ENCODE measurements at places on chromosomes 4 and X.
A peak's percentile ranks its signal among the peaks of the same experiment; 100 is the strongest.

DNA sequence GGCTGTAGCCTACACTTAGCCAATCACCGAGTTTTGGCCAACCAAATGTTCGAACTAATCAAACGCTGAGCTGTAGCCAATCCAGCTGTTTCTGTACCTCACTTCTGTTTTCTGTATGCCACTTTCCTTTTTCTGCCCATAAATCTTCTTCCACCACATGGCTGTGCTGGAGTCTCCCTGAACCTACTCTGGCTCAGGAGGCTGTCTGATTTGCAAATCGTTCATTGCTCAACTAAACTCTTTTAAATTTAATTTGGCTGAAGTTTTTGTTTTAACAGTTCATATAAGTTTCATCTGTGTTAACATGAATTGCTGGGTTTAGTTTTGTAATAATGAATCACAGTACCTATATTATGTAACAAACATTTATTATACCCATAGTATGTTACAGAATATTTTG lies 160.7 kb upstream of the PCDH7 start:
- no peak for DNase-seq

GRCh38 chrX:71107762-71108360 lies 1.3 kb upstream of the CXorf65 start:
- DNase-seq: no peak

DNA sequence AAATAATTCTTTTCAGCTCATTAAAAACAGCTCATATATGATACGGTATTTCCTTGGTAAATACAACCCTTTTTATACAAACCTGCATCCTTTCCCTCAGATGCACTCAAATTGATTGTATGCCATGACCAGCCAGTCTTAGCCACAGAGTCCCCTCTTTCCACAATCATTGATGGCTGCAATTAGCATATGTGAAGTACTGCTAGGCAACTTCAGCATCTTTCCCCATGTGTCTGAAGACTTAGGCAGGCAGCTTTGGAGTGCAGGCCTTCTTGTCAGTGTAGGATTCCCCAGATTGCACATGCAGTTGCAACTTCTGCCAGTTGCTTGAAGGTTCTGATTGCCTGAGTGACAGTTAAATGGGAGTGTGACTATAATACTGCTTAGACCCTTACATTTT lies 15.6 kb upstream of the MBNL3 start:
- no peak for DNase-seq

GRCh38 chr4:36301127-36301526 lies 19.7 kb downstream of the DTHD1 start:
- no peak for DNase-seq

DNA sequence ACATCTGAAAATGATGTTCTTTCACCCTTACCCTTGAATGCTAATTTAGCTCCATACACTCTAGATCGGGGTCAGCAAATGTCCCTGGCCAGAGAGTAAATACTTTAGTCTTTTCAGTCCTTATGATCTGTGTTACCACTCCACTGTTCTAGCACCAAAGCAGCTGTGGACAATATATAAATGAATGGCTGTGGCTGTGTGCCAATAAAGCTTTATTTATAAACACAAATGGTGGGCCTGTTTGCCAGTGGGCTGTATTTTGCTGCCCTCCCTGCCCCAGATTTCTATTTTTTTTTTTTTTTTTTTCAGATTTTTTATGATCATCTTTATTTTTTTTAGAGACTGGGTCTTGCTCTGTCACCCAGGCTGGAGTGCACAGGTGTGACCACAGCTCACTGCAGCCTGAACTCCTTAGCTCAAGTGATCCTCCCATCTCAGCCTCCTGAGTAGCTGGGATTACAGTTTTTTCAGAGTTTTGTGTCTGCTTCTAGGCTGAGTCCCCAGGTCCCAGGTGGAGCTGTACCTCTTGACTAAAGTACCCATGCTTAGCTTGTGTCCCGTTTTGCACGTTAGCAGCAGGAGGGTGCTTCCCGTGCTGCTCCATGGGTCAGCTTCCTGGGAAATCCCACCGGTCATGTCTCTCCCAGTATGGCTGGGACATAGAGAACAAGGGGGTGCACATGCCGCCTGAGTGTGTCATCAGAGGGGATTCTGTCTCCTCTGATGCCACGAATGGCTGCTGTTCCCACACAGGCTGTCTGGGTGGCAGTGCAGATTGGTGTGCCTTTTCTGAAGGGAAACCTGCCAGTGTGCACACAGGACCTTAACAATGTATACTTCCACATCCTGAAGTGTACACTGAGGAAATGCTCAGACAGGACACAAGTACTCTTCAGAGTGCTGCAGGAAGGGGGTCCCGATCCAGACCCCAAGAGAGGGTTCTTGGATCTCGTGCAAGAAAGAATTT lies 16.0 kb upstream of the GRPEL1 start:
- no peak for DNase-seq

DNA sequence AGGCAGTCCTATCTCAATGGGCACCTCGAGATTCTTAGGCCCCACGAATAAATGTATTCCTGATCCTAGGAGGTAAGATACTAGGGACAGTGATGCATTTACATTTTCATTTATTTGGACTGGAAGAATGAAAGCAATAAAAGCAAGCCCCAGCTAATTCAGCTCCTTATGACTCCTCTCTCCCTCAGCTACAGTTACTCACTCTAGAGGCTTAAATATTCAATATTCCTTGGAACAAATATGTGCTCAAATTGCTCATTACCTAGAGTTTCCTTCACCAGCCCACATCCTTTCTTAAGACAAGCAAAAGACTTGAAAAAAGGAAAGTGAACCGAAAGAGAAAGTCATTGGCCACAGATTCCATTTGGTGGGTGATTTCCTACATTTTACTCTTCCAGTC lies 13.9 kb downstream of the PAGE2 start:
- no peak for DNase-seq

- DNase-seq: no peak
Measured at GRCh38 chrX:140504371-140505324, at the start of gene SOX3. TSS of gene SOX3 (minus strand) at chrX:140505069. CDS start at chrX:140505060, 9 bp downstream.

GRCh38 chrX:138504273-138504672 lies 207.2 kb downstream of the FGF13 start:
- no peak for DNase-seq

DNA sequence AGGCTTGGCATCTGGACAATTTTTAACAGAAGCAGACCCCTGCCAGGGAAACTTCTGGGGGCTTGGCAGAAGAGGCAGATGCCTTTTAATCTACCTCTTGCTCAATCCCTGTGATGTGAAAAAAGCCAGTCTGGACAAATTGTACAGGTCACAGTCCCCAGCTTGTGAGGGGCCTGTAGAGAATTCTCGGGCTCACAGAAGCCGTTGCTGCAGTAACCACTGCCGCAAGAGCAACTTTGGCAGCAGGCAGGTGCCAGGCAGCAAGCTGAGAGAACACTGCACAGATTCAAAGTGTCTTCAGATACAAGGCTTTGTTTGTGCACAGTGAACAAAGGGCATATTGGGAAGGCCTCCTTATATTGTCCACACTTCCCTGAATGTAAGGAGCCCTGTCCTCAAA lies 11.7 kb downstream of the GPKOW start:
- no peak for DNase-seq

GRCh38 chr4:66279084-66279483 lies 608.8 kb upstream of the EPHA5 start:
- DNase-seq: no peak

DNA sequence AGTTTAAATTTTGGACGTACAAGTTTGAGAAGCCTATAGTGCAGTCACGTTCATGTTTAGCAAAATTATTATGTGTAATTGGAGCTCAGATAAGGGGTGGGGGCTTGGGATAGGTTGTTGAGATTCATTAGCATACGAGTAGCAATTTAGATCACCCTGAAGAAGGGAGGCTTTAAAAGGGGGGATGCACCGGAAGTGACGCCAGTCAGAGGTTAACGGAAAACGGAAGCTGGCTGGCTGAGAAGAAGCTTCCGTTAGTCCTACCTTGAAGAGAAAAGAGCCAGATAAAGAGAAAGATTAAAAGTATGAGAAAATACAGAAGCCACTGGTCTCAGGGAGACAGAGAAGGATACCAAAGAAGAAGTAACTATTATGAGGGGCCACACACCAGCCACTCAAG lies 1.1 kb upstream of the NXT2 start:
- no peak for DNase-seq

DNA sequence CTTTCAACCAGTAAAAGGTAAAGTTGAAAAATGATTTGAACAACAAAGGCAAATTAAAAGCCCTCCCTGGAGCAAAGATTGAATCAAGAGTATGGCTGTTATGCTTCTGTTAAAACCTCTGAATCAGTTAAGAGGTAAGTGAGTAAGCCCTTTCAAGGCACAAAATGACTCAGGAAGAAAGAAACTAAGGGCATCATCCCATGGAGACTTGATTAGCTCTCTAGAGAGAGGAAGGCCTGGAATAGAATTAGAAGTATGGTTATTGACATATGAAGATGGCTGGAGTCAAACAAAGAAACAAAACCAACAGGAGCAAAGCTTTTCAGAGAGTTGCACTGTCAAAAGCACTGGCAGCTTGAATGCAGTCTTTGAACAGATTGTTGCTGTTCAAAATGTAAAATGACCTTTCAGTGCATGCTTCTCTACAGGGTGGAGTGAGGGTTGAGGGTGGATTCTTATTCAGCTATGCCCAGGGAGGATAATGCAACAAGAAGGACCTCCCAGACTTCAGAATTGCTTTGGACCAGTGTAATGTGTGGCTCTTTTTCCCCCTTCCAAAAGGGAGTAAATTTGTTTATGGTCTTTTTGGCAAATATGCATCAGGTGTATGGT lies 365.5 kb downstream of the GBA3 start:
- DNase-seq: no peak

- peak; percentile 70 for DNase-seq
Measured at GRCh38 chr4:184417802-184418511, 56.4 kb downstream of the IRF2 start.

DNA sequence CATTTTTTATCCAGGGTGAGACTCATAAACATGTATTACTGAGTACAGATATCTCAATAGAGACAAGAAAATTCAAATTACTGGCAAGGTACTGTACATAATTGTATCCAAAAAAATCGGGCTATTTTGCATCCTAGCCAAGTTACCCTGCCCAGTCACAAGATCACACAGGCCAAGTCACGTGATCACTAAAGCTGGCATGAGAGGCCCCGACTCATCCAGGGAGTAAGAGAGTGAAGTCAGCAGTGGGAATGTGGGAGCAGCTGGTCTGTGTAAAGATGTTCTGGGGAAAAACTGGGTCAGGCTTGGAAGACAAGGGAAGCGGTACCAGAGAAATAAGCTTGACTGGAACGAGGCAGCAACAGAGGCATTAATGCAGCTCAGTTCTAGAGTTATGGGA lies 119.3 kb upstream of the STS start:
- no peak for DNase-seq

- DNase-seq: no peak
Measured at GRCh38 chr4:24751926-24752539, 43.3 kb upstream of the SOD3 start.

DNA sequence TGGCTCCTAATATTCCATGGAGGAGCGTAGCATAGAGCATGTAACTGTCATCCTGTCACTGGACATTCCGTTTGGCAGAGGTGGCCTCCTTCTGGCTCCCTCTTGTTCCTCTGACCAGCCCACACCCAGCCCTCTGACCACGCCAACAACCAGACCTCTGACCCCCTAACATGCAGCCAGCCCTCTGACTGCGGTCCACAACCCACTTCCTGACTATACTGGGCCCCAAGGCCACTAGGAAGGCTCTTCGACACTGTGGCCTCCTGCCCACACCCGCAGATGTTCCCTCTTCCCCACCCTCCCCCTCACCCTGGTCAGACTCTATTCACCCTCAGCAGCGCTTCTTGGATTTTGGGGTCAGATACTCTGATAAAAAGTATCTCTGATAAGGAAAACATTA lies 141.4 kb downstream of the EVC2 start:
- DNase-seq: no peak

GRCh38 chr4:153151535-153152455 lies 52.4 kb upstream of the TRIM2 start:
- DNase-seq: peak; percentile 82

- DNase-seq: peak; percentile 56
Measured at GRCh38 chr4:120921456-120922380, 808 bp downstream of the PRDM5 start.

DNA sequence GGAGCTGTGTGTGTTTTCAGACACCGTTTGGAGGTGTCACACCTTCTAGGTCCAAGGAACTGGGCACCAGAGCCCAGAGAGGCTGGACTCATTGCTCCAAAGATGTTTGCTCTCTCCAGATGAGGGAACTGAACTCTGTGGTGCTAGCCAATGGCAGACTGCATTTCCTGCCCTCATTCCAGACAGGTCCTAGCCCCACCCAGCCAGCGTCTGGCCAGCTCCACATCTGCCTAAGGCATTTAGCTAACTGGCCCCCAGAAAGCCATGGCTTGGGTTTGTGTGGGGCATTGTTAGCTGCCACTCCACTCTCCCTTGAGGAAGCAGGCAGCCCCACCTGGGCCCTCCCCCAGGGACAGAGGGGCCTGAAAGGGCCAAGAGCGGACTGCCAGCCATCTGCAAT lies 11.4 kb downstream of the FGD1 start:
- DNase-seq: no peak

GRCh38 chr4:122710434-122711308 lies 21.8 kb upstream of the BBS12 start:
- DNase-seq: no peak

GRCh38 chrX:147228153-147228552 lies 413.6 kb upstream of the CXorf51A start:
- DNase-seq: no peak

DNA sequence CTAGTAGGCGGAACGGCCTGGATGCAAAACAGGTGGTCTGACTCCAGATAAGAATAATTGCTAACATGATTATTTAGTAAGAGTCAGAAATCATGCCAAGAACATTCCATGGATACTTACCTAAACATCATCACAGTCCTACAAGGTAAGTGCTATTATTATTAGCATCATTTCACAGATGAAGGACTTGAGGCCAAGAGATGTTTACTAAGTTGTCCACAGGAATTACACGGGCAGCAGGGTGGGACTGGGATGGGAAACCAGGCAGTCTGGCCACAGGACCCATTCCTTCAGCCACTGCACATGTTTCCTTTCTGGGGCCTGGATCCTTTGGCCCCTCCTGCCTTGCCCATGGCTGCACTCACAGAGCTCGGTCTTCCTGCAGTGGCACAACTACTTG lies 48.3 kb downstream of the ANAPC4 start:
- DNase-seq: no peak

- DNase-seq: no peak
Measured at GRCh38 chr4:98242063-98242462, 19.1 kb upstream of the RAP1GDS1 start.

GRCh38 chr4:14871676-14872430 lies 130.4 kb upstream of the CPEB2 start:
- no peak for DNase-seq

DNA sequence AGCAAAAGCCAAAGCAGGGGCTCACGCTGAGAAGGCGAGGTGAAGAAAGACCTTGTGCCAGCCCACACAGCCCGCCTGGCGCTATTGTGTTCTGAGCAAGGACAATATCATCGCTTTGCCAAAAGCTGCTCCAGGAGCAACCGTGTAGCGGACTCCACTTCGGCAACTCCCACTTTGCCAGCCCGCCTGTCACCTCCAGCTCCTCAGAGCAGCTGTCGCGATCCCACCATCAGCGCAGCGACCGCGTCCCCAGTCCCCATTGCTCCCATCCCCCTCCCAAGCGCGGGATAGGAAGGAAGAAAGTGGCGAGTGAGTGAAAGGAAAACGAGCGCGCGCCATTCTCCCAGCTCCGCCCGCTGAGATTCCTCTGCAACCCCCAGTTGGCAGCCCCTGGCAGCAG lies 759 bp downstream of the ZC4H2 start:
- DNase-seq: no peak
